ENCODE measurements at places on chromosomes 4 and X. TPM values are rescaled to one million over a fixed set of nuclear protein-coding genes. Genes with fewer than 3 reads are reported as not detected.

The C4orf17 gene
- not detected for total RNA-seq

The GCNA gene
- total RNA-seq = 1.2 TPM

The F11 gene
- total RNA-seq = not detected

The PCDH19 gene
- 1.5 TPM for total RNA-seq

The HUWE1 gene
- total RNA-seq = 100 TPM

The CFAP47 gene
- total RNA-seq = not detected

The TGIF2LX gene
- total RNA-seq = not detected

The IQSEC2 gene
- total RNA-seq = 24.8 TPM

The IL21 gene
- total RNA-seq = not detected

The PDLIM3 gene
- total RNA-seq = 1,331 TPM

The SSX4B gene
- total RNA-seq = not detected

The ESX1 gene
- not detected for total RNA-seq

The RAB9B gene
- total RNA-seq = 8.9 TPM

The RTL9 gene
- total RNA-seq = 0.06 TPM

The SPATA18 gene
- 3.2 TPM for total RNA-seq

The HPGDS gene
- total RNA-seq = 5.5 TPM

All from esophagus muscularis mucosa (tissue), 4 donors.